NCI-H510A (cell line): ENCODE measurements at places on chromosomes 4 and X.

DNA sequence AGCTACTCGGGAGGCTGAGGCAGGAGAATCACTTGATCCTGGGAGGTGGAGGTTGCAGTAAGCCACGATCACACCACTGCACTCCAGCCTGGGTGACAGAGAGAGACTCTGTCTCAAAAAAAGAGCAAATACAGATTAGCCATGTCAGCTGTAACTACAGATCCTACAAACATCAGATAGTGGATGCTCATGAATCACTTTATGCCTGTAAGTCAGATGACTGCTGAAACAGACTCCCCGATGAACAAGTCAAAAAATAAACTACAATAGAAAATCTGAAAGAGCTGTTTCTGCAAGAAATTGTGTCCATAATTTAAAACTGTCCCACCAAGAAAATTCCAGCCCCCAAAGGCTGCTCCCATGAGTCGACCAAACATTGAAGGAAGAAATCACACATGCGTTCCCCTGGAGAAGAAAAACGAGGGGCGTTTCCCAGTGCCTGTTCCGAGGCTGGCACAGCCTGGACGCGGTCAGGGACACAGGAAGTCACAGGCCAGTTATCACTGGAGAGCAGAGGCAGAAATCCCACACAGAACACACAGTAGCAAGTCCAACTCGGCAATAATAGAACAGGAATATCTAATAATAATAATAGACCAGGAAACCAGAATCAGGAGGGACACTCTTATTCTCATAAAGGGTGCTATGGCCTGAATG lies 30.0 kb upstream of the GTPBP6 start:
- no peak for DNase-seq

DNA sequence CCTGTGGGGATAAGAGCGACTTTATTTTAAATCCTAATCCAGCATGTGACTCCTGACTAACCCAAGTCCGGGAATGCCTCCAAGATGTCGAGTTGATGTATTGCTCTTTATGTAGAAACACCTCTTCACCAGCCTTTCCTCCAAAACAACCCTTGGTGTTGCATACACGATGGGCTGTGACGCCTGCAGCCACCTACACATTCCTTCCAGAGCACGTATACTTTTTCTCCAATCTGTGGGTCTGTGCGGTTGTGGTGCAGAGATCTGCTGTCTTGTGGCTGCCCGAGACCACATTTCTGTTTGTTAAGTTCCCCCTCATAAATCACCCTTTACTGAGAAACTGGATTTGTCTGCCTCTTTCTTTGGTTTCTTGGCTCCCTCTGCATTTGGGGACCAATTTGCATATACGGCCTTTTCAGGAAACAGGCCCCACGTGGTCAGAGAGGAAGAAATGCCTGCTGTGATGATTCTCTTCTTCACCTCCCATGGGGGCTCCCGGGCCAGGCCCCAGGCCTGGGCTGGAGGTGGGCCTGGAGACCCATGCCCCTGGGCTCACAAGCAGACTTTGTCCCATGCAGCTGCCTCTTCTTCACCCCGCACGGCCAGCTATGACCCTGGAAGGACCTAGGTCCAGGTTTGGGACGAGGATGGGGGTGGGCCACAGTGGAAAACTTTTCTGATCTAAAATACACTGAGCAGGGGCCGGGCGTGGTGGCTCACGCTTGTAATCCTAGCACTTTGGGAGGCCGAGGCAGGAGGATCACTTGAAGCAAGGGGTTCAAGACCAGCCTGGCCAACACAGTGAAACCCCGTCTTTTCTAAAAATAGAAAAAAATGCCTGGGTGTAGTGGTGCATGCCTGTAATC lies 21.4 kb upstream of the AFAP1 start:
- DNase-seq = no peak

- DNase-seq = no peak
Measured at GRCh38 chrX:97854086-97854485, 970.4 kb downstream of the RPA4 start.

DNA sequence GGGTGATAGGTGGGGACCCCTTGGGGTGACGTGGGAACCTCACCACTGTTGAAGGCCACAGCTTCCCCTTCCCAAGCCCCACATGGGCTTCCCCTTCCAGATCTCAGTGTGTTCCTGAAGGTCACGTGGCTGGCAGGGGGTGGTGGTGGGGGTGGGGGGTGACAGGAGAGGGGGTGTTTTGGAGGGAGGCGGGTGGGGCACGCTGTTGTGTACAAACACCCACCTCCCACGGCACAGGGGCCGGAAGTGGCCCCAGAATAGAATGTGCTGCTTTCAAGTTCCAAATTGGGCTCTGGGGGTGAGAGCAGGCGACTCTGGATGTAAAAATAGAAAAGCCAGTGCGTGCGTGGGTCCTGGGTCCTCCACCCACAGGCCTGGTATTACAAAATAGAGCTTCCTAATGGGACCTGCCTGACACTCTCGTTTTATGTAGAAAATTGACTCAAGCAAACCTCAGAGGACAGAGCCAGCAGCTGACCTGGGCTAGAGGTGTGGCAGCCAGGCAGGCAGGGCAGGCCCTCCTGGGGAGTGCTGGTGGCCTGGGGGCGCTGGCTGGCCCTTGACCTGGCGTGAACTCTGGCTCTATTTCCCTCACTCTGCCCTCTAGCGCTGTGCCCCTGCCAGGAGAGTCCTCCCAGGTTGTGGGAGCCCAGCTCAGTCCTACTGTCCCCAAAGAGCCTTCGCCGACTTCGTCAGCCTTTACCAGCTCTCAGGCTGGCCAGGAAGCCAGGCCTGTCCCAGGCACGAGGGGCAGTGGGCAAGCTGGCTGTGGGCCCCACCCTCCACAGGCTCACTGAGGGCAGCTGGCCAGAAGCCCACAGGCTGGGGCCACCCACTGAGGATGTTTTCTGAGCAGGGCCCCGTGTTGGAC lies 5.4 kb upstream of the SH3BP2 start:
- no peak for DNase-seq

- DNase-seq = no peak
Measured at GRCh38 chrX:41665686-41666085, 23.1 kb upstream of the GPR34 start.

GRCh38 chr4:94856030-94856429 lies 98.3 kb downstream of the BMPR1B start:
- DNase-seq = no peak
